ENCODE measurements at places on chromosomes 16 and 17.

GRCh38 chr17:41492771-41493170 is 3.1 kb upstream of the KRT36 start:
- DNase-seq = no peak

DNA sequence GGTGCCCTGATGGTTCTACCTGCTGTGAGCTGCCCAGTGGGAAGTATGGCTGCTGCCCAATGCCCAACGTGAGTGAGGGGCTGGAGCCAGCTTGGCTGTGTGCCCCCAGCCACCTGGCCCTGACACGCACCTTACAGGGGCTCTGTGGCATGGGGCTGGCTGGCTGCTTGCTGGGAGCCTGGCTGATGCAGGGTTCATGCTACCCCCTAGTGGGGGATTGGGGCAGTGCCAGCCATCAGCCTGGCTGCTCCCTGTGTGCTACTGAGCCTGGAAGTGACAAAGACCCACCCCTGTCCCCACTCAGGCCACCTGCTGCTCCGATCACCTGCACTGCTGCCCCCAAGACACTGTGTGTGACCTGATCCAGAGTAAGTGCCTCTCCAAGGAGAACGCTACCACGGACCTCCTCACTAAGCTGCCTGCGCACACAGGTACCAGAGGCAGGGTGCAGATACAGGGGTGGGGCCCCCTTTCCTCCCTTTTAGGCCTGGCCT is 5.7 kb downstream of the GRN start:
- peak; percentile 28 for DNase-seq

DNA sequence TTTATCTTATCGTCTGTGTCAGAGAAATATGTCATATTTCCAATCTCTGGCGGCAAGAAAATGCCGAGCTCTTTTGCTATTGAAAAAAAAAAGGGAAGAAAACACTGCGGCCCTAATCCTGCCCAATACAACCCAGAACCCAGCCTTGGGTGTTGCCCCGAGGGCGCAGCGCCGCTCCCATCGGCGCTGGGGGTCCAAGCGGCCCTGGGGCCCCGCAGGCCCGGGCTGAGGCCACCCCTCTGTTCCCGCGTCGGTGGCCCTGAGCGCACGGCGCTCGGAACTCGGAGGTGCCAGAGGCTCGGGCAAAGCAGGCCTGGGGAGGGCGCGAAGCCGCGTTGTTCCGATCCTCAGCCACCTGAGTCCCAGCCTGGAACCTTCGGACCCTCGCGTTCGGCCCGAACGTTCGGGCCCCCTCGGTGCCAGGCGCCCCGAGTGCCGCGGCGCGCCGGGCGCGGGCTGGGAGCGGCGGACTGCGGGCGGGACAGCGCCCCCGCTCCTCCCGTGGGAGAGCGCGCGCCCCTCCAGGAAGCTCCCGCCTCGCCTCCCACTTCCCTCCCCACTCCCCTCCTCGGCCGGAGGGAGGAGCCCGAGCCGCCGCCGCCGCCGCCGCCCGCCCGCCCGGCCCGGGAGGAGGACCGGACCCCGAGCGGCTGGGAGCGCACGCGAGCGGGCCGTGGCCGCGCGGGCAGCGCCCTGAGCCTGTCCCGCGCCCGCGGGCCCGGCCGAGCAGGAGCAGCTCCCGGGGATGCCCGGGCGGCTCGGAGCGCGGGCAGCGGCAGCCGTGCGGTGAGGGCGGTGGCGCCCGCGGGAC is at the start of gene CPNE2:
Gene CPNE2, plus strand, starts transcription at position 609 of the 811 bp plus-strand sequence. CDS start 18,160 bp downstream, outside the sequence.
- DNase-seq = no peak

- DNase-seq = no peak
These were observed 4.3 kb downstream of the CTRL start for GRCh38 chr16:67927131-67927941.

GRCh38 chr17:73663614-73664013 is 19.4 kb upstream of the SDK2 start:
- no peak for DNase-seq

- no peak for DNase-seq
These were observed 19.0 kb upstream of the SNN start for GRCh38 chr16:11649276-11649675.

GRCh38 chr17:9389111-9389527 is 186.5 kb downstream of the STX8 start:
- DNase-seq = no peak

- DNase-seq = no peak
These were observed 18.3 kb downstream of the SLC38A10 start for GRCh38 chr17:81276781-81277180.

- DNase-seq = no peak
These were observed 38.3 kb upstream of the SKAP1 start for GRCh38 chr17:48468299-48468698.

- no peak for DNase-seq
These were observed 183.2 kb upstream of the HSBP1 start for GRCh38 chr16:83624429-83625120.

DNA sequence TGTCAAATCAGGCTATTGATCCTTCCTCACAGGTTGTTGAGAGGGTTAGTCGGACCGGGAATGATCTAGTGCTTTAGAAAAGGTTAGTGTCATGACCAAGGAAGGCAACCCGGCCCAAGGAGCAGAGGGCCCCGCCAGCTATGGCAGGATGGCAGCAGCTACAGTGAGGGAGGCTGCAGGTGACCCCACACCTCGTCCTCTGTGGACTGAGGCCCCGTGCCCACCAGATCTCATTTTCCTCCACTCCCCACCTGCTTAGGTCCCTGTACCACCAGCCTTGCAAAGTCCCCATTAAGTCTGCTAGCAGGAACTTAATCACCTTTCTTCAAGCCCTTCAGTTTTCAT is 107.5 kb downstream of the CCDC182 start:
- no peak for DNase-seq

DNA sequence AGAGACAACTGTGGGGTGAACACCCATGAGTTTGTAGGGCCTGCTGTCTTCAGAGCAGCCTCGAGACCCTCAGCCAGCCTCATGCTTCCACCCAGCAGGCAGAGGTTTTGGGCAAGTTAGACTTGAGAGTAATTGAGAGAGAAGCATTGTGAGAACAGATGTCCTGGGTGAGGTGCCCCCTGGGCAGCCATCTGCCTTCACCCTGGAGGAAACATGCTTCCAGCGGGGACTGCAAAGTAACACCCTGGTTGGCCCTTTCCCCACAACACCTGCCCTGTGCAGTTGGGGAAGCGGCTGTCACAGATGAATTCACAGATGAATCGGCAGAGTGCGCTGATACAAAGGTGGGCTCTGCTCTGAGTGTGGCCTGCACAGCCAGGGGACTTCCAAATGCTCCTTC is 23.4 kb downstream of the ATPAF2 start:
- no peak for DNase-seq

DNA sequence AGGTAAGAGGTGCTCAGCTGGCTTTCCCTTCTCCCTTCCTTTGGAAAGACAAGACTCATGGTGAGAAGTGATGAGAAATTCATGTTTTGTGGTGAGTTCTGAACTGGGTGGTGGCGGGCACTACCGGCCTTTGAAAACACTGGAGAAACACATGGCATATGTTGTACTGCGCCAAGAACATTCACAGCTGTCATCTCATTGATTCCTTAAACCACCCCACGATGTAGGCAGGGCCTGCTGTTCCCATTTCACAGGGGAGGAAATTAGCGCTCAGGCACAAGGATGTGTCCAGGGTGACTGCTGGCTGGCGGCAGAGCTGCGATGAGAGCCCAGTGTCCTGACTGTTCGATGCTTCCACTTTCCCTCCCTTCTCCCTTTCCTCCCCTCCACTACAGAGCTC is 1.6 kb upstream of the DOC2B start:
- no peak for DNase-seq

DNA sequence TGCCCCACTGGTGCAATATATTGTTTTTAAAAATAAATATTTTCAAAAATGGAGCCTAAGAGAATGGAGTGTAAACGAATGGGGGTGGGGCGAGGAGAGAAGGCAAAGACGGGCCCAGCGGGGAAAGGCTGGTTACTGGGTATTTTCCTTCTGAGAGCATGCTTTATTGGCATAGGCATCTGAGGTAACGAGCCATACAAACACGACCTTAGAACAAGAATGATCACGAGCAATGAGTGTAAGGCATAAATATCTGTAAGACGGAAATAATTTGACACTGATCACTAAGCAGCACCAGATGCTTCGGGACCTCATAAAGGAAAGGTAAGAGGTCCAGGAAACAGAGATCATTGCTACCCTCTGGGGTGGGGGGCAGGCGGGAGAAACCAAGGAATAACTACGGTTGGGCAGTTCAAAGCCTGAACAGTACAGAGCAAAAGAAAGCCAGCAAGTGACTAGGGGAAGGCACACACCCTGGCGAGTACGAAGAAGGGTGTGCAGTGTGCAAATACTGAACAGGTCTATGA is 959 bp downstream of the SSH2 start:
- no peak for DNase-seq

DNA sequence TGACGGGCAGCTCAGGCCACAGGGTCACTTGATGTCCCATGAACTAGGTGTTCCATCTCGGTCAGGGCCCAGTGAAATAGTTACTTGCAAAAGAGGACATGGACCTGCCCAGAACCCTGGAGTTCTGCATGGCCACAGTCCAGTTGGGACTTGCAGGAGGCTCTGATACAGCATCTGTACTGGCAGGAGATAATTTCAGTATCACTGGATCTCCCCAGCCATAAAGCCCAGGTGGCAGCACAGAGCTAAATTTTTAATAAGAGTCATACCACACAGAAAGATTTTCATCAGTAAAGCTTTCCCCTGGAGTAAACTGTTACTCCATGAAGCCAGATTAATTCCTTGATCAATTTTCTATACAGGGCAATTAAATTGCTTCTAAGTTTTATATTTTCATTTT is 18.0 kb upstream of the SLC16A5 start:
- no peak for DNase-seq

DNA sequence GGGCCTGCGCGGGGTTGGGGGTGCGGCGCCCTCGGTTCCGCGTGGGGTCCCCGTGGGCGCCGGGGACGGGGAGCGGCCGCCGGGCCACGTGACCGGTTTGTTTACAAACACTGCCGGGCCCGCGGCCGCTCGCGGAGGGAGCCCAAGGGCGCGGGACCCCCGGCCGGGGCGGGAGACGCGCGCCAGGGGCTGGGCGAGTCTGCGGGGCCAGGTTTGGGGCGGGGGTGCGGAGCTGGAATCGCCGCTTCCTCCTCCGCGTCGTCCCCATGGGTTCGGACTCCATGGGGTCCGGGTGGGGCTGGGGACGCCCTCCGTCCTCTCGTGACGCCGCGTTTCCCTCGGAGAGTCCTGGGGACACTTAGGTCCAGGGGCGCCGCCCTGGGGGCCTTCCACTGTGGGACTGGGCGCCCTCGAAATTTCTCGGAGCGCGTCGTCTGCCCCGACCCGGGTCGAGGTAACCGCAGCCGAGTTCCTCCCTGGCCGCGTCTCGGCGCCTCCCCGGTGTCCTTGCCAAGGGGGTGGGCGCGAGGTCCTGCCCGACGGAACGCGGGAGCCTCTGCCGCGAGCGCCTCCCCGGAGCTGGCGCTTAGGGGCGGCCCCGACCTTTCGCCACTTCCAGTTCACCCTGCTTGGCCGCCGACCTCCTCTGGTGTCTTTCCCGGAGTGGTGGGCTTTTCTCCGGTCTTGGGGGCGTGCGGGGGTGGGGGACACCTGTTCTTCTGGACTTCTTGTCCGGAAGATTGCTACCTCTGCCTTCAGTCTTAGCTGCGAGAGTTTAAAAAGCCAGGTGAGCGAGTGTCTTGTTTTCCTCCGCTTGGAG is 684 bp downstream of the YPEL2 start:
- no peak for DNase-seq

- DNase-seq = no peak
These were observed 79.3 kb downstream of the SDR42E1 start for GRCh38 chr16:81931927-81932326.

GRCh38 chr16:19105891-19106624 is 7.7 kb upstream of the ITPRIPL2 start:
- DNase-seq = no peak

DNA sequence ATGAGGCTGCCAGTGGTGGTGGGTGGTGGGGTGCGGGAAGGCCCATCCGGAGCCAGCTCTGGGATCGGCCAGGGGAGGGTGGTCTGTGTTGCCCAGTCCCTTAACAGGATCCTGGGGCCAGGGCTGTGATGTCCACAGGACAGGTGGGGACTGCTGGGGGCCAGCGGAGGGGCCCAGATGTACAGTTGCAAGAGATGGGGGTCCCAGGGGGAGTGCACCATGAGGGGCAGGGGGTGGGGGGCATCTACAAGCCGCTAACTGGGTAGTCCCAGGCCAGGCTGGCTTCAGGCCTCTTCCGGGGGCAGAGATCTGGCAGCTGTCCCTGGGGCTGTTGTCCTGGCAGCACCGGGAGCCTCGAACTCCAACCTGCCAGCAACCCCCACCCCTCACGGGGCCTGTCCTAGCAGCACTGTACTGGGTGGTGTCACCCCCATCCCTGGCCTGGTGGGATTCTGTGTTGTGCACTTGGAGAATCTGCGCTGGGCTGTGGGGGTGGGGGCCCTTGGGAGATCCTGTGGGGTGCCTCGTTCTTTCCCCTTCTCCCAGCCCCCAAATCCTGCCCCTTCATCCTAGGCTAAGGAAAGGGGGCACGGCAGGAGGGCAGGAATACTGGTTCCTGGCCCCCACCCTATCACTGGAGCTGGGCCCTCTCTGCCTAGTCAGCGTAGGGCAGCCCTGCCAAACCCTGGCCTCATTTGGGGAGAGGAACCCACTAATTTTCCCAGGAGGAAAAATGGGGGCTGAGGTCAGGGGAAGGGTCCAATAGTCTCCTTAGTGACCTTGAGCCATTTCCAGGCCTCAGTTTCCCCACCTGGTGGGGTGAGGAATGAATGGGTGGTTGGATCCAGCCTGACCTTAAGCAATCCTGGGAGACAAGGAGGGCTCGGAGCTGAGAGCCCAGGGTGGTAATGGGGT is 1.4 kb downstream of the MTSS2 start:
- no peak for DNase-seq

DNA sequence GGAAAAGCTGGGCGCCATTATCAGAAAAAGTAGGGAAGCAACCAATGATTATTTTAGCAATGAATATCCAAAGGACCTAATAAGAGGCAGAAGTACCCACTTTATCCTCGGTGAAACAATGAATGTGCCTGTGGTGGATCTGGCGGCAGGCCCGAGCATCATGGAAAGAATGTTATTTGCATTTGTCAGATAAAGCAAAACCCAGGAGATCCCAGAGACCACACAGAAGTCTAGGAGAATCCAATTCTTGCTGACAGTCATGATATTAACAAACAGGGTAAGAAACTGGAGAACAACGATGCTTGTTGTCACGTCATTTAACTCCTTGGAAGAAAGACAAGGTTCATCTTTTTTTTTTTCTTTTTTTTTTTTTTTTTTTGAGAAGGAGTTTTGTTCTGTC is 12.0 kb upstream of the TNRC6A start:
- no peak for DNase-seq

- DNase-seq = no peak
These were observed 26.2 kb downstream of the TNFRSF13B start for GRCh38 chr17:16945663-16946218.

GRCh38 chr16:50967827-50968612 is 183.1 kb downstream of the SALL1 start:
- no peak for DNase-seq
